ENCODE measurements at places on chromosomes 11 and 22.

GRCh38 chr11:20158597-20159257 lies 1.5 kb downstream of the DBX1 start:
- no peak for DNase-seq

- no peak for DNase-seq
These were observed 74.8 kb downstream of the MICAL2 start for GRCh38 chr11:12185106-12185690.

GRCh38 chr11:110366291-110366690 lies 63.5 kb upstream of the FDX1 start:
- DNase-seq: no peak

- DNase-seq: peak; percentile 81
These were observed 679 bp downstream of the TUG1 start for GRCh38 chr22:30969532-30970355.

DNA sequence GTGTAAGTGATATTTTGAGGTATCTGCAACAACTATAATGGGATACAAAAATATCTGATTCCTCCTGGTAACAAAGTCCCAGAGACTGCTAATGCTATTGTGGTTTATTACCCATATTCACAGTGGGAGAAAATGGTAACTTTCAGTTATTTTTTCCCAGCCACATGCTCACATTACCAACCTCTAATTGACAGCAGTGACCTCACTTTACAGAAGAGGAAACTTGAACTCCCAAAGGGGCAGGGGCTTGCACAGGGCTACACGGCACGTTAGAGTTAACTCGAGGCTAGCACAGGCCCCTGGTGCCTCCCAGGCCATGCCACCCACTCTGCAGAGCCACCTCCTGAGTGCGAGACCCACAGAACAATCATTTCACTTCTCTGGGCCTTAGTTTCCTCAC lies 132.4 kb downstream of the TENM4 start:
- no peak for DNase-seq

DNA sequence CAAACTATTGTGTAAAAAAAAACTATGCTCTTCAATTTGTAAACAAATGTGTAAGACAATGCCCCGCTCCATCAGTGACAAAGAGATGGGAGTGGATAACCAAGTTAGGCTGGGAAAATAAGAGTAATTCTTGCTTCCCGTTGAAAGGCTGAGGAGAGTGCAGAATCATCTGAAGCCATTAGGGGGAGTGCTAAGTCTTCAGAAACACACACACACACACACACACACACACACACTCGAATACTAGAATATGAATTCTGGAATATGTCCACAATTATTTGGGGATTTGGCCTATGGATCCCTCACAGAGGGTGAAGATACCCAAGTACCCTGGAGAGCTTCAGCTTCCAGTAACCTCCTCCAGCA lies 27.8 kb upstream of the ROBO3 start:
- no peak for DNase-seq

GRCh38 chr11:93700830-93701229 lies 39.3 kb downstream of the CEP295 start:
- no peak for DNase-seq

- DNase-seq: no peak
These were observed 15.0 kb upstream of the EHD1 start for GRCh38 chr11:64893194-64894069.

- no peak for DNase-seq
These were observed 66.4 kb upstream of the OLFML1 start for GRCh38 chr11:7418906-7419305.

- no peak for DNase-seq
These were observed 486.2 kb upstream of the API5 start for GRCh38 chr11:42825598-42825997.

DNA sequence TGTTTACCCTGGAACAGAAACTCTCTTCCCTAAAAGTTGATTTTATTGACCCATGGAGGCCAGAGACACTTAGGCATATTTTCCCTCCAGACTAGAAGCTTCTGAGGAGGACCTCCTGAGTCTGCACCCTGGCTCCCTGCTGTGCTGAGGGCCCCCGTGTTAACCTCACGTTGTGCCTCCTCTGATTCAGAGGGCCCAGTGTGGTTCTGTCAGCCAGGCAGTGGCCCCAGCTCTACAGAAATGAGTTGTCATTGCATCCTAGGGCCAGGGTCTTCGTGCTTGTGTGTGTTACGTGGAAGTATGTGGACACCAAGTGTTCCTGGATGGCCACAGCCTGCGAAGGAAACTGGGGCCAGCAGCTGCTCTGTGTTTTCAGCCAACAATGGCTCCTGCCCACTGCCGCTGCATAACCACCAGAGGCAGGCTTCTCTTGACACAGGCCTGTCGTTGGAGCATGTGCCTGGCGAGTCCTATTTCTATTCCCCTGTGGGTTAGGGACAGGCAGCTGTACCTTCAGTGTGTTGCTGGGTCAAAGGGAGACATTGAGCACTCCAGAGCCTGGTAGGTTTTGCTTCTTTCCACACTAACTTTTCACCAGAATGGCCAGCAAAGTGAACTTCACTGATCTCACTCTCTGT lies 44.5 kb downstream of the MED15 start:
- peak; percentile 76 for DNase-seq

GRCh38 chr22:30279046-30279788 lies 10.1 kb downstream of the CASTOR1 start:
- DNase-seq: no peak

GRCh38 chr11:14258221-14258935 lies 100.6 kb downstream of the RRAS2 start:
- DNase-seq: no peak

GRCh38 chr11:1199751-1200610 lies 22.9 kb upstream of the MUC5B start:
- peak; percentile 53 for DNase-seq

DNA sequence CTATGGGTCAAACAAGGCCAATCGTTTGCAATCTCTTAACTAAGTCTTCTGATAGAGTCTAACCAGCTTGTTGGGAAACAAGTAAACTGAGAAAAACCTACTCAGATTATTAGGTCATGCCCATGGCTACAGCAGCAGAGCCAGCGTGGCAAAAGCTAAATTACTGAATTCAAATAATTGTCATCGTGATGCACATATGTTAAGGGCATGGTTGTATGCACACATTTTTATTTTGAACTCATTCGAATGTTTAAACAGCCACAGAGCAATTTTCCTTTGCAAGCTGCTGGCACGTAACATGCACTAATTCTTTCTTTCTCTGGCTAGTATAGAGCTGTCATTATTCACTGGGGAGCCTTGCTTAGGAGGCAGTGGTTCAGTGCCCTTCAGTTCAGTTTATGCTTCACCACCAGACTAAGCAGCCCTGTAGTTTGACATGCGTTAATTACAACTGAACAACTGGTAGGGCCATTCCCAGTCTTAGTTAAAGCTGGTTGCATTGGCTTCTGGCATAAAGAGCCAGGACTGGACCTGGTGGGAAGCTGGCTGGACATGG lies 396.4 kb downstream of the METTL15 start:
- no peak for DNase-seq

GRCh38 chr11:47944632-47945031 lies 35.7 kb upstream of the PTPRJ start:
- DNase-seq: no peak

- DNase-seq: no peak
These were observed 25.0 kb downstream of the PPFIBP2 start for GRCh38 chr11:7538466-7539454.

DNA sequence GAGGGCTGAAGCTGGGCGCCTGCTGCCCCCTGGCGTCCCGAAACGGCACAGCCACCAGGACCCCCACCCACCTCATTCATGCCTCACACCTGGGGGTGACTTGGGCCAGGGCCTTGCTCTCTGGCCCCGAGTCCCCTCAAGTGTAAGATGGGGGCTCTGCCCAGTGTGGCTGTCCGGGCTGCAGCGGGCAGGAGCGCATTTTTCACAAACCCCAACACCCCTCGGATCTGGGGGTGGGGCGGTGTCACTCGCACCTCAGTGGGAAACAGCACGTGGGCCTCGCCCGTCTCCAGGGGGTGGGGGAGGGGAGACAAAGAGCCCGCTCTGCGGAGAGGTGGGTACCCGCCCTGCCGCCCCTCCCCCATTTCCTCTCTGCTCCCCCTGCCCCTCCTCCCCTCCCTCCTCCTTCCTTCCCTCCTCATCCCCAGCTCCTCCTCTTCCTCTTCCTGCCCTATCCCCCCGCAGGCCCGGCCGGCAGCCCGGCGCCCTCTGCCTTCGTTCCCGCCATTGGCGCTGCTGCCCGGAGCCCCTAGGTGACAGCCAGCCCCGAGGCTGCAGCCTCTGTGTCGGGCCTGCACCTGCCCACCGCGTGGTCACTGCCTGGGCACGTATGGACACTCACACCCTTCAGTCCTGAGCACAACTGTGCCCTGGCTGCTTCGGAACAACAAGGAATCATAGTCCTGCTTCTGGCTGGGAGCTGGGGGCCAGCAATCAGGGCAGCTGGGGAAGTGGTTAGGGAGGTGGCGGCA lies 6.8 kb upstream of the CDKN1C start:
- DNase-seq: peak; percentile 86

DNA sequence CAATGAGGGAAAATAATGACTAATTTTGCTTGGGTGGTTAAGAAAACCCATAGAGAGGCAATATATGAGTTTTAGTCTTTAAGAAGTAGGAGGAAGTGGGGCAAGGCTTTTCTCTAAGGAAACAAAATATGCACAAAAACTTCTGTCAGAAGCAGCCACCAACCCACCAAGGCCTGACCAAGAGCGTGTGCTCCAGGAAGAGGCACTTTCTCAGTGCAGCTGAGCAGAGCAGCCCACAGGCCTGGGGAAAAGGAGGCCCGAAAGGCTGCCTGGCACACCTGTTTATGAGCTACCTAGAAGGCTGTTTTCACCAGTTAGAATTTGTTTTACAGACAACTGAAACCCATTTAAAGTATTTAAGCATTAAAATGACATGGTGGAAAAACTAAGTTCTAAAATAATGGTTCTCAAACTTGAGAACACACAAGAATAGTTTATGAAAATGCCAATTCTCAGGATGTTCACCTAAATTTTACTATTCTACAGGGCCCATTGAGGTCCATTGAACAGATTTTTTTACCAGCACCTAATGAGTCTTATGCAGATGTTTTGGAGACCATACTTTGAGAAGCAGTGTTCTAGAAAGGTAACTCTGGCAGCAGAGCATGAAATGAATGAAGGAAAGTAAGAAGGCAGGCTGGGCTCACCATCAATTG lies 160.5 kb upstream of the DDI1 start:
- no peak for DNase-seq

- no peak for DNase-seq
These were observed 32.8 kb downstream of the CADM1 start for GRCh38 chr11:115471367-115471766.

- no peak for DNase-seq
These were observed at the start of gene NXPE2 for GRCh38 chr11:114678125-114679036. NXPE2 (plus strand) TSS chr11:114678527; CDS start chr11:114678576, 49 bp downstream.

- DNase-seq: peak; percentile 42
These were observed 17.4 kb downstream of the LRRC32 start for GRCh38 chr11:76653012-76653673.

DNA sequence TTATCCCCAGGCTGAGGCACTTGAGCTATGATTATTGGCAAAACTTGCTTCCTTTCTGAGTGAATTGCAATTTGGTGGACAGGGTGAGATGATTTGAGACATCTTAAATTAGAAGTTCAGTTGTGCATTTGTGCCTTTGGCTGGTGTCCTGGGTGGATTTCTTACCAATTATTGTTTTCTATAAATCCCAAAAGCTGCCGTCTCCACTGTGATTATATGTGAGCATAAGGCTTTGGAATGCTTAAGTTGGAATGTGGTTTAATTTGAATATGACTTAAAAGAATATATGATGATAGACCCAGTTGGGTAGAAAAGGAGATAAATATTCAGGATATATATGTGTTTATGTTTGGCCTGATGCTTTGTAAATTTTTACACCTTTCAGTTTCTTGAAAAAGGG lies 70.0 kb downstream of the EXT2 start:
- no peak for DNase-seq

GRCh38 chr11:32290783-32291182 lies 144.6 kb downstream of the WT1 start:
- DNase-seq: no peak

- DNase-seq: no peak
These were observed 45.6 kb upstream of the PLET1 start for GRCh38 chr11:112306230-112306629.

GRCh38 chr11:126378763-126379162 lies 23.3 kb downstream of the ST3GAL4 start:
- DNase-seq: no peak

DNA sequence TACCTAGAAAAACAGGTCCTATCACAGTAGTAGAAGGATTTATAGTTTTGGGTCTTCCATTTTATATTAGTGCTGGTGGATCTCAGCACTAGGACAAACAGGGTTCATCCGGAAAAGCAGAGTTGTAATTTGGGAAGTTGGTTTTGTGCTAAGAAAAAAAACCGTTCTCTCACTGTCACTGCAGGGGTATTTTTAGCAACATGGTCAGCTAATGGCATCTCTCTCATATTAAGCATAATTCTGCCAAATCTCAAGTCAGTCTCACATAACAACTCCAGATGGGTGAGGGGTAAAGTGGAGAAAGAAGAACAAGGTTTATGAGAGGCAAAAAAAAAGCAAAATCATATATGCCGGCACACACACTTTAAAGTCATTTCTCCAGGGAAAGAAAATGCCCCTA lies 51.6 kb upstream of the GDPD4 start:
- DNase-seq: no peak

DNA sequence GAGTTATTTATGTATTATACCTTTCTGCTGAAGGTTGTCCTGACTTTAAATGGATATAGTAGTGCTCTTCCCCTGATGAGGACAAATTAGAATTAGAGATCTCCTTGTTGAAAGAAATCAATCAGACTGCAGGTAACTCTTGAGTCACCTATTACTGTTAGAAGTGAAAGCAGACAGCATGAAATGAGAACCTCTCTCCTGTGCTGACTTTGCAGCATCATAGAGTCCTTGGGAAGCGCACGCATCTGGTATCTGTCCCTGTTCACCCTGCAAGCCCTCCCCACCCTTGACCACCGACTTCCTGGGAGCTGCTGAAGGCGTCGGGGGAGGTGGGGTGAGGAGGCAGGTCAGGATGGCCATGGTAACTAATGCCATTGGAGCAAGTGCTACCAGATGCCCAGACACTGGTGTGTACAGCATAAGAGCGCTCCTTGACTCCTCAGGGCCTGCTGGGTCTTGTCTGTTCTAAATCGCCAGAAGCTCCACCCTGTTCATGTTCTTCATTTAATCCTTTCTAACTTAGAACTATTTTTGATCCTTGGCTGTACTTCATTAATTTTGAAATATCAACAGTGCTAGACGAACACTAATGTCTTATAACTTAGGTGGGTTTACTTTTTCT lies 143.9 kb downstream of the WNT7B start:
- no peak for DNase-seq

Measured in activated effector memory CD4-positive, alpha-beta T cell treated with anti-CD3 and anti-CD28 coated beads, Interleukin-2, amount 50 U/mL, for 16 hours (primary cell).